Nucleus accumbens (tissue), 56 donors: ENCODE measurements at places on chromosomes 3 and 15.

- DNase-seq: no peak
Observed at GRCh38 chr15:31360843-31361763, 34.5 kb downstream of the KLF13 start.

- no peak for DNase-seq
Observed at GRCh38 chr3:155196131-155197021, 97.1 kb downstream of the STRIT1 start.

DNA sequence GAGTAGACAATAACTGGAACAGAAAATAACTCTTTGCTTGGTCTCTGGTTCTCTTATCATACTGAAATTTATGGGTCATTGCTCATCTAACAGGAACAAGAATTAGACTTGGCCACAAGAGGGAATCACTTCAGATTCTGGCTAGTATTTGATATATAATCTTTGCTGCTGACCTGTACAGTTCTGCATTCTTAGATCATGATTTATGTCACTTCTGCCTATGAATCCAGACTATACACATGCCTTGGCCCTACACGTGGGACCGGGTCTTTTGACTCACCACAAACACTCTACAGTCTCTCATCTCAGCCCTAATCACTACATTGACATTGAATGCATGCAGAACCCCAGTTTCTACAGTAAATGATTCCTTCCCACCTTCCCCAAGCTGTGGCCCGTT, 162.5 kb upstream of the SOX2 start:
- DNase-seq: no peak

DNA sequence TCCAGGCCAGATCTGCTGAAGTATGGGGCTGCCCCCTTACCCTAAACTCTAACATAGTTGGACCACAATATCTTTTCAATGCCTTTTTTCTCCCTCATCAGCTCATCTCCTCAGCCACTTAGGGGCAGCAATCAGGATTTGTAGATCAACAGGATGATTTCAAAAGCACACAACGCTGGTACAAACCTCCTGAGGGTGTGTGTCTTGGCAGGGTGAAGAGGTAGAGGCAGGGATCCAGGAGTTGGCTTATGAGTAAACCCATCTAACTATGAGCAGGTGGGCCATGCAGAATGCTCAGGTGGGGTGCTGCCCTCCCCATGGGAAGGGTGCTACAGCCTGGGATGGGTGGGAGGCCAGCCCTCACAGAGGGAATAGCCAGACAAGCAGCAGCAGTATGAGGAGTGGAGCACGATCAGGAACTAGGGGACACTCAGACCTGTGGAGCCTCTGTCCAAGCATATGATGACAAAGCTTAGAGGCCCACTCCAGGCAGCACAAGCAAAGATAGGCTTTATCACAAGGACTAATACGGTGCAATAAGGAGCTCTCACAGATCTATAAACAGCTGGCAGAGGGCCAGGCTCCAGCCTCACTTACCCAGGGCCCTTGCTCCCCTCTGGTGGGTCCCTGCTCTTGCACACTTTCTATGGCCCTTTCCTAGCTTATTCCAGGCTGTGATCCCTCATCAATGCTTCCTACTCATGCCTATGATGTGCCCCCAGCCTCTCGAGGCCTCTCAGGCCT, 32.2 kb downstream of the IL20RB start:
- DNase-seq: no peak

GRCh38 chr3:127545216-127545615, 45.3 kb downstream of the TPRA1 start:
- no peak for DNase-seq

GRCh38 chr3:120364821-120365220, 15.7 kb upstream of the LRRC58 start:
- DNase-seq: no peak

GRCh38 chr3:106337116-106337515, 468.3 kb upstream of the CBLB start:
- no peak for DNase-seq

DNA sequence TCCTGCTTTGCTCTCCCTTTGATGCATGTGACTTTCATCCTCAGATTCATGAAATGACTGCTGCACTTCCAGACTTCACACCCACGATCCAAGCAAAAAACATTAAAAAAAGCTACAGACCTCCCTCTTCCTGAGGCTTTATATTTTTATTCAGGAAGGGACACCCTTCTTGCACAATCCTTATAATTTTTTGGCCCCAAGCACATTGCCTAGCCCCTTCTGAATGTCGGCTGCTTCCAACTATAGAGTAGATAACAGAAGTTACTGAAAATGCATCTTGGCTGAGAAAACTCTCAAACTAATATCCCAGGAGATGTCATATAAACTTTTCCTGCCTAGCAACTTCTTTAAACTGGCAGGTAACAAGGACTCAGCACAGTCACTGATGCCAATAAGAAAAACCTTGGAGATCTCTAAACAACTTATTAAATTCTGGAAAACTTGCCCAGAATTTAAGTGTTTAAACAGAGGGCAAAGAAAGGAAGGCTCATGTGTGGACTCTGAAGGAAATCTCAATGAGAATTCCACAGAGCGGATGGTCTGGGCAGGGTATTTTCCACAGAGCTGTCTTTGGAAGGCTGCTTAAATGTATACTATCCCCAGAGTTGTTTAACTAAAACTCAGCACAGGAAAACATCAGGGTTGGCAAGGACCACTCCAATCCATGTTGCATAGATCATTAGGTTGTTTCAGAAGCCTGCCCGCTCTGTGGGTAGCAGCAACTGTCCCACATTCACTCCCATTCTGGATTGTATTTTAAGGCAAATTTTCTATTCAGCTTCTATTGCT, 746.8 kb upstream of the LMCD1 start:
- no peak for DNase-seq

DNA sequence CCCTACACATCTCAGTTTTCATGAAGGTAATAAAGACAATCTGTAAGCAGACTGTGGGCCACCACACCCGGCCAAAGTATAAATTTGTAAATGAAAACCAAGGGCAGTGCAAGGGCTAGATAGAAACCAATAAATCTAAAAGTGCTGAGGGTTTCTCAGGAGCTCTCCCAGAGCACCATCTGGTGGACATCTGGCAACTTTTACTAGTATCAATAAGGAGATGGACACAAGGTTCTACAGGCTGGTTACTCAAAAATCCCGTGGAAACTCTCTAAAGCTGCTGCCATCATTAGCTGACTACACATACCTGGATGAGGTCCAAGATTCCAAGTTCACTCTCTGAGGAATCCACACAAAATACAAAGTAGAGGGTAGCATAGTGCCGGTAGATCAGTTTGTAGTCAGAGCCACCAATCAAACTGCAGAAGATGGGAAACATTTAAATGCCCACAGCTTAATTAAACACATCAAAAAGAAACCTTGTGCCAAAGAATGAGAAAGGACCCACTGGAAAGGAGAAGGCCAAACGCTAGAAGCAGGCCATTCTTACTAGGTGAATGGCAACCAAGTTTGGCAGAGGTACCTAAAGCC, 5.5 kb downstream of the AP3S2 start:
- no peak for DNase-seq

DNA sequence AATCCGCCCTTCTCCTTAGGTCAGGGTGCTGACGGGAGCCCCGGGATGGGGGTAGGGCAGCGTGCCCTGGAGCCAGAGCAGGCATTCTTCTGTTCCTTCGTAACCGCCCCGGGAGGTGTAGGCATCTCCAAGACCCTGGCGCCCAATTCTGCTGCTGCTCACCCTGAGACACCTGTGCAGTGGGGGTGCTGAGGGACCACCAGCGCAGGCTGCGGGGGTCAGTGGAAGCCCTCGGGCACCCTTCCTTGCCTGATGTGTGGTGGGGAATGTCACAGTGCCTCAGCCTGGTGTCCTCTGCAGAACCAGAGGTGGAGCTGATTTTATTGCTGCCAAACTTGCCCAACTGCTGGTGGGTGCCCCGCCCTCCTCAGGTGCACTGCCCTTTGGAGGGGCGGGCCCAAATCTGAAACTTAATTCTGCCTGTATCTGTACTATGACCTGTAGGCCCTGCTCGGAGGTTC, 7.3 kb downstream of the CSK start:
- no peak for DNase-seq

GRCh38 chr15:95410757-95411156, 919.7 kb upstream of the NR2F2 start:
- no peak for DNase-seq

DNA sequence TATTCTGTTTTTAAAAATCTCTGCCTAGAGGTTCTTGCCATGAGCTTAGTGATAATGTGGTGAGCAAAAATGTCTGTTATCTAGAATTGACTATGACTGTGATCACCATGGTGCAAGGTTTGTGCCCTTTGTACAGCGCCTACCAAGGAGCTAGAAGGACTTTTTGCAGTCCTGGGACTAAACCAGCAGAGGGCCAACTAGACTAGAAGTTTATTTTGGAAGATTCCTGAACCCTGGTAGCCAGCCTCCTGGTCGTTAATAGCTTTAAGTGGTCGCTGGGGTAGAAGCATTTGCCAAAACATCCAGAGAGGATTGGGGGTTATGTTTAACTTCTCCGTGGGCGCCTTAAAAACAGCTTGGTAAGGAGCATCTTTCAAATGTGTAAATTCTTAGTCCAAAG, 7.8 kb downstream of the SCG5 start:
- DNase-seq: no peak

DNA sequence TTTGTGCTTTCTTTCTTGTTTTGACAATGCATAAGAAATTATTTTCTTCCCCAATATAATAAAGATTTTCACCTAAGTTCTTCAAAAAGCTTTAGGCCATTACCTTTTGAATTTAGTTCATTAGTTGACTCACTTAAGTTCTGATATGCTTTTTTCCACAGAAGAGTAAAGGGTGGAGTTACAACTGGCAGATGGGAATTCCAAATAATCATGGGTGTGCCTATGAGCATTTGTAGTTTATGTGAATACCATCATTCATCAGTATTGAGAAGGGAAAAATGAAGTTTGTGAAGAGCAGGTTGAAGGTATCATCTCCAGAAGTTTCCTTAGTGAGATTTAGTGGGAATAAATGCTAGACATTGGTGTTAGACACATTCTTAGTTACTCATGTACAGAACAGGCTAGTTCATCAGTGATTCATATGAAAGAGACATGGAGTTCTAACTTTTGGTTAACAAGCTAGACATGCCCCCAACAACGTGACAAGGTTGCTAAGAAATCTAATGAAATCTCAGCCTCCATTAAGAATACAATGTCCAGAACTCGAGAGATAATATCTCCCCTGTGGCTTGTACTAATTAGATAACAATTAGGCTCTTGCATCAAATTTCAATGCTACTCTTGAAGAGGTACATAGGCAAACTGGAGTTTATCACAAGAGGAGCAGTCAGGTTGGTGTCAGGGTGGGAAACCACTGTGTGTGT, 16.9 kb upstream of the ALCAM start:
- DNase-seq: no peak

GRCh38 chr3:152271501-152272236, 2.9 kb downstream of the MBNL1 start:
- no peak for DNase-seq
